ENCODE measurements at places on chromosomes 13 and 19.

DNA sequence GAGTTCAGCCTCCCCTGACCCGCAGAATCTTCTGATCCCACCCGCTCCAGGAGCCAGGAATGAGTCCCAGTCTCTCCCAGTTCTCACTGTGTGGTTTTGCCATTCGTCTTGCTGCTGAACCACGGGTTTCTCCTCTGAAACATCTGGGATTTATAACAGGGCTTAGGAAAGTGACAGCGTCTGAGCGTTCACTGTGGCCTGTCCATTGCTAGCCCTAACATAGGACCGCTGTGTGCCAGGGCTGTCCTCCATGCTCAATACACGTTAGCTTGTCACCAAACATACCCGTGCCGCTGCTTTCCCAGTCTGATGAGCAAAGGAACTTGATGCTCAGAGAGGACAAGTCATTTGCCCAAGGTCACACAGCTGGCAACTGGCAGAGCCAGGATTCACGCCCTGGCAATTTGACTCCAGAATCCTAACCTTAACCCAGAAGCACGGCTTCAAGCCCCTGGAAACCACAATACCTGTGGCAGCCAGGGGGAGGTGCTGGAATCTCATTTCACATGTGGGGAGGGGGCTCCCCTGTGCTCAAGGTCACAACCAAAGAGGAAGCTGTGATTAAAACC, 1.1 kb upstream of the APOE start:
- no peak for DNase-seq

- no peak for DNase-seq
Measured at GRCh38 chr19:19191768-19192077, 229 bp downstream of the BORCS8 start.

- no peak for DNase-seq
Measured at GRCh38 chr19:29535214-29535831, 9.5 kb downstream of the VSTM2B start.

- no peak for DNase-seq
Measured at GRCh38 chr19:54660306-54660705, 2.5 kb upstream of the LILRB4 start.

GRCh38 chr19:55071129-55071502, 4.6 kb upstream of the EPS8L1 start:
- DNase-seq, result no peak

Data from epithelial cell of proximal tubule (primary cell).